ENCODE measurements at places on chromosomes 1 and 21.

DNA sequence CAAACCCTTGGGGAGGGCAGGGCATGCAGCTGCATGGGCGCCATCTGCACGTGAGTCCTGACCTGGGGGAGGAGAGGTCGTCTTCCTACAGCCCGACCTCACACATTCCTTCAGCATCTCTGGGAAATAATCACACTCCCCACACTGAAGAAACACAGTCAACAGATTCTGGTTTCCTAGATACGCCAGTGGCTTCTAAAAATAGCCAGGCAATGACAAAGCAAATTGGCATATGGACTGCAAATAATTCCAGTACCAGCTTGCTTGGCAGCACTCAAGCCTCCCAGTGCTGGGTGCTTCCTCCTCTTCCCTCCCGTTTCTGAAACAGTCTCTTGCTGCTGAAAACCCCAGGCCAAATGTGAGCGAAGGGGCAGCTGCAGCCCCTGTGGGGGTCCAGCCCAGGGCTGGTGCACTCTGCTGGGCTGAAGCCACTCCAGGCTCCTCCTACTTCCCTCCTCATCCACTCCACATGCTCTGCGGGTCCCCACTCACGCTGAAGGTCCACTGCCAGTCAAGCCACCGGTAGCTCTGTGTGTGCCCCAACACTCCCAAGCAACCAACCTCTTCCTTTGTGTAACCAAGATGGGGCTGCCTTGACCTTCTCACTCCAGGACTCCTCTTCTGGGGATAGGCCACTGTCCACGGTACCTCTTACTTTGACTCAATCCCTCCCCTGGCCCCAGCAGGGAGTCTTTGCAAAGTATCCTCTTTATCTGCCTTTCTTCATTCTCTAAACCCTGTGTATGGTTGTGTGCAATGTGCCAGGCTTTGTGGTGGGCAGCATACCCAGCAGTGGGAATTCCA is 69.0 kb downstream of the KCND3 start:
- DNase-seq: peak; percentile 70

DNA sequence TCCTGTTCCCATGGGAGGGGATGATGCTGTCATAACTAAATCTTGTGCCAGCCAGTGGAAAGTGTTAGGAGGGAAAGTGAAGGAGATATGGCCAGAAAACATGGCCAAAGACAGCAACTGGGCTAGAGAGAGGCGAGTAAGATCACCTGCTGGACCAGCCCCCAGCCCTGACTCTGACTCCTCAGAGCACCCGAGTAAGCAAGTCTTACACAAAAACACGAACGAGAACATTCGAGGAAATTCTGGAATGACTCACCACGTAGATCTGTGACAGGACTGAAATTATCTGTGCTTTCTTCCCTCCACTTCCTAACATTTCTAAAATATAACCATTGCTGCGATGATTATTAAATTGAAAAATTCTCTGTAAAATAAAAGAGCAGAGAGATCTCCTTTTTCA is 9.2 kb downstream of the ZNF496 start:
- DNase-seq: no peak

- no peak for DNase-seq
Observed at GRCh38 chr1:174990382-174990999, 9.3 kb upstream of the CACYBP start.

GRCh38 chr21:30126576-30126975 is 40.0 kb downstream of the CLDN17 start:
- DNase-seq: no peak

DNA sequence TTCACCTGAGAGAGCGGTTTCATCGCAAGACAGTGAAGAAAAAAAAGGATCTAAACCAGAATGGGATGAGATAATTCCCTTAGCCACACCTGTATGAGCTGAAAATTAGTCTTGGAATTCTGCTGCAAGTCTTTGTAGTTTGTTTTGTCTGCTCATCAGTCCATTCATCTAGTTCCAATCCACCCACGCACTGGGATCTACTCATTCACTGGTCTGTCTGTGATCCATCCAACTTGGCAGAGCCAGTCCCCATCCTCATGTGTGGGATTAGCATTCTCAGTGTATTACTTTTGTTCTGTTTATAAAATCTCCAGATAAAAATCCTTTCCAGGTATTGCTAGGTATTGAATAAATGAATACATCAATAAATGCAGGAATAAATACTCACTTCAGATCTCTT is 266.5 kb upstream of the USP24 start:
- no peak for DNase-seq

- DNase-seq: no peak
Observed at GRCh38 chr1:235597867-235598553, 51.6 kb downstream of the GNG4 start.

All from anterior cingulate cortex (tissue), 58 donors.